ENCODE measurements at places on chromosomes 12 and 14.

DNA sequence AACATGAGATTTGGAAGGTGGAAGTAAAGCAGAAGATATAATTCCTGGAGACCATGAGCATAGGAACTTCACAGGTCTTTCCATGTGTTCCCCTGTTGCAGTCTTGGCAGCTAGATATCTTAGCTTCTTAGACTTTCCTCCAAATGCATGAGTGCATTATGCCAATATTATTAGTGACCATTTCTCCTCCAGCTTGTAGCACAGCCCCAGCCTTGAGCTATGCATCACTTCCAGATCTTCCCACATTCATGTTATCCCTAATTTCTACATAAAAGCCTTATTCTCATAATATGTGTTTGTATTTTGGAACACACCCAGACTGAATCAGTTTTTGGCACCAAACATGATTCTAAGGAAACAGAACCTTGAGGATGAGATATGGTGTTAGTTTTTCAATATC is 11.0 kb downstream of the CLEC2B start:
- DNase-seq, result no peak

- peak; percentile 92 for DNase-seq
Measured at GRCh38 chr12:111404362-111405148, 1.2 kb upstream of the SH2B3 start.

- DNase-seq, result peak; percentile 79
Measured at GRCh38 chr12:31868965-31869364, 90.2 kb upstream of the RESF1 start.

DNA sequence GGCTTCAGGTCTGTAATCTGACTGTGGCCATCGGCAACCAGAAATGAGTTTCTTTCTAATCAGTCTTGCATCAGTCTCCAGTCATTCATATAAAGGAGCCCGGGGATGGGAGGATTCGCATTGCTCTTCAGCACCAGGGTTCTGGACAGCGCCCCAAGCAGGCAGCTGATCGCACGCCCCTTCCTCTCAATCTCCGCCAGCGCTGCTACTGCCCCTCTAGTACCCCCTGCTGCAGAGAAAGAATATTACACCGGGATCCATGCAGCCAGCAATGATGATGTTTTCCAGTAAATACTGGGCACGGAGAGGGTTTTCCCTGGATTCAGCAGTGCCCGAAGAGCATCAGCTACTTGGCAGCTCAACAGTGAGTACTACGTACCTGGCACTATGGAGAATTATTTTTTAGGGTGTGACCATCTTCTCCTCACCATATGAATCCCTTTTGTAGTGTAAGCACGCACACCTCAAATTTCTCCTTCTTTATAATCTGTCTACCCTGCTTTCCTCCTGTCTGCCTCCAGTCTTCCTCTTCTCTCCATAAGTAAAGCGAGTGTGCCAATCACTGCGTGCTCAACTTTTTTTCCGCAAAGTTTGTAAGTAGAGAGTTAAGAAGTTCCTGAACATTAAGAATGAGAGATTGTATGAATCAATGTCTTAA is at the start of gene TPH2:
TPH2 (plus strand) TSS at position 118 of the 658 bp plus-strand sequence; CDS start at position 260, 142 bp downstream.
- peak; percentile 61 for DNase-seq

GRCh38 chr14:100539766-100540140 is 47.5 kb downstream of the BEGAIN start:
- no peak for DNase-seq
